Placental epithelial cell (primary cell): ENCODE measurements at places on chromosomes 5 and 9. TPM values are rescaled to one million over a fixed set of nuclear protein-coding genes. Genes with fewer than 3 reads are reported as not detected.

SV2C gene
- total RNA-seq: not detected in 2 replicates

MARCHF3 gene
- total RNA-seq: 4.3 and 16.1 TPM in 2 replicates

CKS2 gene
- 48.7 and 64.0 TPM in 2 replicates for total RNA-seq

LAMC3 gene
- under 0.01 and 0.39 TPM in 2 replicates for total RNA-seq

UBE2QL1 gene
- not detected in 2 replicates for total RNA-seq

RCL1 gene
- 12.9 and 21.2 TPM in 2 replicates for total RNA-seq

PCDHB7 gene
- 0.22 and 0.79 TPM in 2 replicates for total RNA-seq

CAMK4 gene
- 1.1 and 3.1 TPM in 2 replicates for total RNA-seq

CYLC2 gene
- total RNA-seq: not detected in 2 replicates

PCDHGB7 gene
- total RNA-seq: 1.8 and 7.5 TPM in 2 replicates

CARD9 gene
- total RNA-seq: 4.7 and 7.4 TPM in 2 replicates

SPATA31A6 gene
- total RNA-seq: not detected in 2 replicates

ITGA2 gene
- total RNA-seq: 3.5 and 39.6 TPM in 2 replicates

ZNF354B gene
- 8.1 and 11.8 TPM in 2 replicates for total RNA-seq

PCDHGB1 gene
- total RNA-seq: 0.98 and 2.0 TPM in 2 replicates

C9orf153 gene
- under 0.01 TPM in 1 of 2 replicates, not detected in the other for total RNA-seq

HTR4 gene
- total RNA-seq: not detected in 2 replicates

PIP5K1B gene
- 0.33 and 0.39 TPM in 2 replicates for total RNA-seq

C5orf46 gene
- total RNA-seq: 9.9 and 22.0 TPM in 2 replicates
